CD4-positive, CD25-positive, alpha-beta regulatory T cell (primary cell): ENCODE measurements at places on chromosomes 16 and 17. TPM values are rescaled to one million over a fixed set of nuclear protein-coding genes. Genes with fewer than 3 reads are reported as not detected.
A peak's percentile ranks its signal among the peaks of the same experiment; 100 is the strongest.

DNA sequence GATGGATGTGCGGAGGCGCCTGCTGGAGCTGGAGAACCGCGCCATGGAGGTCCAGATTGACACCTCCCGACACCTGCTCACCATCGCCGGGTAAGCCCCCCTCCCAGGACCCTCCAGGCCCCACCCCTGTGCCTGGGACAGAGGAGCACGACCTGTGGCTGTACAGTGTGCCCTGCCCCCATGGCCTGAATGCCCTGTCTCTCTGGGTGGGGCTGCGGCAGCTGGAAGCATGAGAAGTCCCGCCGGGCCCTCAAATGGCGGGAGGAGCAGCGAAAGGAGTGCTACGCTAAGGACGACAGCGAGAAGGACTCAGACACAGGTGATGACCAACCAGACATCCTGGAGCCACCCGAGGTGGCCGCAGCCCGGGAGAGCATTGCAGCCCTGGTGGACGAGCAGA lies 11.2 kb downstream of the BTBD17 start:
- no peak for DNase-seq

DNA sequence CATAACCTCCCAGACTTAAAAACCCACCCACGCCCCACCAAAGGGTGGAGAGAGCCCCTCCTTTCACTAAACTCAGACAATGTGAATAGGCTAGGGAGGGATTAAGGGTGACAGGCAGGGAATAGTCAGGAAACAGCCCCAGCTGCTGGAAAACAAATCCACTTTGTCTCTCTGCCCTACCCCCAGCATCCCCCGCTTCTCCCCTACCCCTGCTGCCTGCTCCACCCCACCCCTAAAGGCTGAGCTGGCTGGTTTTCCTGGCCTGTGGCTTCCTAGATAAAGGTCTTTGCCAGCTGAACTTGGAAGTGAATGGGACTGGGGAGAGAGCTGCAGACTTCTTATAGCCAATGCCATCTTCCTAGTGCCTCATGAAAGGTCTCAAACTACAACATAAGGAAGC lies 15.0 kb downstream of the CAVIN1 start:
- no peak for DNase-seq

USP43 gene
- total RNA-seq = not detected

GRCh38 chr17:64685705-64686104 lies 23.6 kb upstream of the SMURF2 start:
- DNase-seq = no peak

COIL gene
- 19.3 TPM for total RNA-seq

DNA sequence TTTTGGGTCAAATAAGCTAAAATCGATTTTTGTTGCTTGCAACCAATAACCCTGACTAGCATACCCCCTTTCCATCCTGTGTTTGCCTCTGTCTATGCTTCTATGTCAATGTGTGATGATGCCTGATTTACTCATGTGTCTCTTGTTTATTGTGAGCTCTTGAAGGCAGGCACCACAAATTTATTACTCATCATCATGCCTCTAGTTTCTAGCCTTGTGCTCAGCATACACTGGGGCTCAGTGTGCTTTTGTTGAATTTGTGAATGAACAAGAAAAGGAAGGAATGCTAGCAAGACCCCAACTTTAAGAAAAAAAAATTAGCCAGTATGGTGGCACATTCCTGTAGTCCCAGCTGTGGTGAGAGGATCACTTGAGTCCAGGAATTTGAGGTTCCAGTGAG lies 119.1 kb upstream of the GPR139 start:
- no peak for DNase-seq

GRCh38 chr17:74163836-74164235 lies 39.6 kb upstream of the RPL38 start:
- DNase-seq = no peak

HOXB1 gene
- not detected for total RNA-seq

- no peak for DNase-seq
Observed at GRCh38 chr16:12685806-12686205, 117.9 kb downstream of the CPPED1 start.

- peak; percentile 44 for DNase-seq
Observed at GRCh38 chr17:18039535-18040260, 490 bp downstream of the GID4 start.

SULT1A4 gene
- total RNA-seq = 0.54 TPM

- no peak for DNase-seq
Observed at GRCh38 chr17:49132317-49132698, 261 bp upstream of the B4GALNT2 start.

DNA sequence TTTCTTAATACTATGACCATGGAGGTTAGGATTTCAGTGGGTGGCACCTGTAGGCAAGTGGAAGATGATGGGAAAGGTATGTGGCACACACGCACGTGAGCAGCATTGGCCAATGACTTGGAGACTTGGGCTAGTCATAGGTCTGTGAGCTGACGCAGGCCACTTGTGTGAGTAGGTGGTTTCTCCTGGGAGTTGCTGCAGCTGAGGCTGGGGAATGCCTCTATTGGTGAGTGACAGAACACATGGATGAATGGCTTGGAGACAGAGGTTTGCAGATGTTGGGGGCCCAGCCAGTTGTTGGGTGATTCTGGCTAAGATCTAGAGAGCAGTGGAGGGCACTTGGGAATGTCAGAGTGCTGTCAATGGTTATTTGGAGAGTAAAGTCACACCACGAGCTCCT lies 64.1 kb downstream of the MARF1 start:
- DNase-seq = no peak

CAMTA2 gene
- 69.8 TPM for total RNA-seq

- DNase-seq = no peak
Observed at GRCh38 chr17:6387858-6388257, 47.1 kb downstream of the AIPL1 start.

DNA sequence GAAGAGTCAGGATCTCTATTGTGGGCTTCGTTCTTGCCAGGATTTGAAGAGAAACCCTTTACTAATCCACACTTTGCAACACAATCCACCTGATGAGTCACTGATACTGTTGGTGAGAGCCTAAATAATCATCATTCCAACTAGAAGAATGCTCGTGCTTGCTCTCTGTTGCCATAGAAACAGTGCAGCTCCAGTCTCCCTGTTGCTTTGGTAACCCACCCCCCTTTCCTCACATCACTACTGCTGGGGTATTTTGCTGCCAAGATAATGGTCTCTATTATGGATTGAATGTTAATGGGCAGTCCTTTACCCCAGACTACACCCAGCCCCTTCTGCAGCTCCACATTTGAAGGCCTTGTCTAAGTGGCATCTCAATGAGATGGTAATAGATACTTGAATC lies 190.4 kb downstream of the ABCC12 start:
- no peak for DNase-seq

DNA sequence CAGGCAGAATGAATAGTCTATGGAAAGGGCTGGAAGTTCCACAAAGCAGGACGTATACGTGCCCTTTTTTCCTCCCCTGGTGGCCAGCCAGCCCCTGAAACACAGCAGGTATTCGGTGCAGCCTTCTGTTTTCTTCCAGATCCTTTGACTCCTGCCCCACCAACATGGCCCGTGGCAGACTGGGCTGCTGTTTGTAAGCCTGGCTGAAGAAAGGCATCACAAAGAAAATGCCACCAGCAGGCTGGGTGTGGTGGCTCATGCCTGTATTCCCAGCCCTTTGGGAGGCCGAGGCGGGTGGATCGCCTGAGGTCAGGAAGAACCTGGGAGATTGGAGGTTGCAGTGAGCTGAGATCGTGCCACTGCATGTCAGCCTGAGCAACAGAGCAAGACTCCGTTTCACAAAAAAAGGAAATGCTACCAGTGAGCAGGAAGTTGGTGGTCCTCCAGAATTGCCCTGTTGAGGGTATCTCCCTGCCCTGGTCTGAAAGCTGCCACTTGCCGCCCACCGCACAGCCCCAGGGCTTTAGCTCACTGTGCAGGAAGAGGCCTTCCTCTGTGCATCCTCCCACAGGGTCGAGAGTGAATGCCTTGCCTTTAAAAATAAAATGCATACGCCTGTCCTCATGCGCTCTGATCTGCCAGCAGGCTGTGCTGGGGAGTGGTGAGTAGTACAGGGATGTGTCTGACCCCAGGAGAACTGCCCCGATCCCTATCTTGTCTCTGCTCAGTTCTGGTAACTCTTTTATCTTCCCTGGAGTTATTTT lies 587.7 kb downstream of the MAF start:
- DNase-seq = no peak

DNA sequence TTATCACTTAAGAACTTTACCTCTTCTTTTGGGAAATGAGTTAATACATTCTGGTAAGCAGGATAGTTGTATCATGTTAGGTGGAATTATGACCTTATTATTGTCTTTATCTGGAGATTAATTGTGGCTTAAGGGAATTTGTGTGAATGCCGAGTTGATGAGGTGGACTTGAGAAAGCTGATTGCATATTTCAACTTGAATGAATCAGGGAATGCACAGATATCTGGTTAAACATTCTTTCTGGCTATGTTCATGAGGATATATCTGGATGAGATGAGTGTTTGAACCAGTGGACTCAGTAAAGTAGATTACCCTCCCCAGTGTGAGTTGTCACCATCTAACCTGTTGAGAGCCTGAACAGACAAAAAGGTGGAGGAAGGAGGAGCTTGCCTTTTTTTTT lies 326.1 kb upstream of the GOT2 start:
- DNase-seq = no peak

- DNase-seq = no peak
Observed at GRCh38 chr16:1859650-1860049, 12.3 kb downstream of the MEIOB start.

DNA sequence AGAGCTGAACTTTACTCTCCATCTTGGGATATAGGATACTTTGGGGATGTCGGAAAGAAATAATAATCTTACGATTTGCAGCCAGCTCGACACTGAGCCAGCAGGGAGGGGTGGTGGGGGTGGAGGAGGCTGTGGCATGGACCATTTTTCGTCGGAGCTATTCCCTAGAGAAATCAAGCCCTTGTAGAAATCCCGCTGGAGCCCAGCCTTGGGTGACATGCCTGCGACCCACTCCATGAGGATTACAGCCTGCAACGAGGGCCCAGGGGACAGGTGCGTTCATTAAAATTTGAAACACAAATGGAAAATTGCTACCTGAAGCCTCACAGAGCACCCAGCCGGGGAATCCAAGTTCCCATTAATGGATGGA lies 82.8 kb upstream of the GSE1 start:
- DNase-seq = no peak

DNA sequence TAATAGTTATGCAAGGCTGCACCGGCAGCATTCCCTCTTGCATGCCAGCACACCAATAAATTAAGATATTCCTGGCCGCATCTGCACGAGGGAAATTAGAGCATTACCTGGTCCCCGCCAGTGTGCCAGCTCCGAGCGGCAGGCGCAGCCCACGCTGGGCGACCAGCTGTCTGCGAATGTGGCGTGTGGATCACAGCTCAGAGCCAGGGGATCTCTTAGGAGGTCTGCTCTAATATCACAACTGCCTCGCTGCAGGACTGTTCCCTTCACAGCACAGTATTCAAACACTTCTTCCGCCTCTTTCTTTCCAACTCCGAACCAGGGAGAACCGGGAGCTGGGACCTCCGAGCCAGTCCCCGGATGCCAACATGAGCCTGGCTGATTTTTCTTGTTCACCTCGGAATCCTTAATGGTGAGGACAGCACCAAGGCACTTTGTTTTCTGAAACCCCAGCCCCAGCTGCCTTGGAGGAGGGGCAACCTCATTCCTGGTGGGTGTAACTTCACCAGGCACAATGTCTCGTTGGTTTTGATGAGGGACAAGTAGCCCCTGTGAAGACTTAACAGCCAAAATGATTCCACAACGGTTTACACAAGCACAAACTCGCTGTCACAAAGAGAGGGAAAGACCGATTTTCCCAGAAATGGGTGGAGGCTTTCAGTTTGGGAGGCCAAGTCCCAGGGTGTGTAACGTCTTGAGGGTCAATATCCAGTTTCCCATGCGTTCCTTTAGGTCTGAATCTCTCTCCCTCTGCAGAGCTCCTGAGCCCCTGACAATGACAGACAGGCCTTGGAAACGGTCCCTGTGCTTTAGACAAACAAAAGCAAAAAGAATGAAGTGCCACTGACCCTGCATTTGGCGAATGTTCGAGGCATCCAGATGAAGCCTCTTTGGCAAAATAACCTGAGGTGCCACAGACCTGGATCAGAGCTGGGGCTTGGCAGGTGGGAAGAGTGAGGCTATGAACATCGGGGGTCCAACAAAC lies 213.2 kb downstream of the C16orf78 start:
- DNase-seq = no peak

- DNase-seq = peak; percentile 58
Observed at GRCh38 chr16:3431779-3432219, 11.5 kb downstream of the ZNF597 start.

DNA sequence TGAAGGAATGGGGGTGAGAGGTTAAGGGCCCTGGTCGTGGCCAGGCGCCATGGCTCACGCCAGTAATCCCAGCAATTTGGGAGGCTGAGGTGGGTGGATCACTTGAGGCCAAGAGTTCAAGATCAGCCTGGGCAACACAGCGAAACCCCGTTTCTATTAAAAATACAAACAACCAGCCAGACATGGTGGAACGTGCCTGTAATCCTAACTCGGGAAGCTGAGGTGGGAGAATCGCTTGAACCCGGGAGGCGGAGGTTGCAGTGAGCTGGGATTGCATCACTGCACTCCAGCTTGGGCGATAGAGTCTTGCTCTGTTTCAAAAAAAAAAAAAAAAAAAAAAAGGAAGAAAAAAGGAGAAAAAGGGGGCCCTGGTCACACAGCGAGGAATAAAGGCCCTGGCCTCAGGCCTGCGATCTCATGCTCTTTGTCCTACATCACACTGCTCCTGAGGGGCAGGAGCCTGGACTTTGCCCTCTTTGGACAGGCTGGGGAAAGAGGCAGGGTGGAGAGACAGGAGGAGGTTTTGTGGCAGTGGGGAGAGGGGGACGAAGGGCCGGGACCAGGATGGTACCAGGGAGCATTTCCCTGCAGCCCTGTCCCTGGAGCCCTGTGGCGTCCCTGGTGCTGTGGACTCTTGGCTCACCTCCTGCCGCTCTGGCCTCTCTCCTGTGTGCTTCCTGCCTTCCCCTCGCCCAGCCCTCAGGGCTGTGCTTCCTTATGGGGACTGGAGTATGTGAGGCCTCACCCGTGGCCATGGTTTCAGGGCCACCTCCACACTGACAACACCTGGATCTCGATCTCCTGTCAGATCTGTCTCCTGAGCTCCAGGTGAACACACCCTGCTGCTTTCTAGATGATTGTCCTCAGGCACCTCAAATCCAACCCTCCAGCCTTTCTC lies 19.7 kb upstream of the SLC25A19 start:
- DNase-seq = no peak

DNA sequence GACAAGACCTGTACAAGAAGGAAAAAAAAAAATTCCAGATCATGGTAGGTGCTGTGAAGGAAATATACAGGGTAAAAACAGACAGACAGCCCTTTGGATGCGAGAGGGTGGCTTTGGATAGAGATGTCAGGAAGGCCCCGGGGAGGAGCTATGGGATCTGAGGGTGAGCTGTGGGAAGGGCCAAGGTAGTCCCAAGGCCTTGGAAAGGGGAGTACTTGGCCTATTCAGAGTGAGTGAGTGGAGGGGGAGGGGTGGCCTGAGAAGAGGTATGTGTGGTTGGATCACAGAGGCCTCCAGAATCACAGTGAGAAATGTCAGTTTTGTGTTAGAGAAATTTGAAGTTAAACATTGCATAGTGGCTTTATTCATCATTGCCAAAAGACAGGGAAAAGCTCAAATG lies 31.2 kb upstream of the AKTIP start:
- DNase-seq = no peak

GRCh38 chr16:1900452-1900774 lies 17.8 kb downstream of the HS3ST6 start:
- no peak for DNase-seq
